ENCODE measurements at places on chromosomes 7 and 10.

DNA sequence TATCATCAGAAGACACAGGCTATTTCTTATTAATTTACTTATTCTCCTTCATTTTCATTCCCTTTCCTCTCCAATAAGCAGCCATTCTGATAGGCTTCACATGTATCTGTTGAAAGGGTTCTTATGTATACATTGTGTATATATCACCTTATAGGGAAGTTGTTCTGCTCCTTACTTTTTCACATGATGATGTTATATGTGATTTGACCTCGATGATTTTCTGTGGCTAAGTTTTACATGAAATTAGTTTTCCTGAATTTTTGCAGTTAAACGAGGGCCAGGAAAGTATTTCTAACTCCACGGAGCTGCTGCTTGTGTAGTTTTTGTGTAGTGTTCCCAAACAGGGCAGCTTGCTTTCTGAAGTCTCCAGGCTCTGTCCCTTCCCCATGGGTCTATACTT is 84.5 kb downstream of the SH2D4B start:
- DNase-seq: no peak

GRCh38 chr10:102492344-102492939 is 10.1 kb downstream of the ACTR1A start:
- DNase-seq: no peak

DNA sequence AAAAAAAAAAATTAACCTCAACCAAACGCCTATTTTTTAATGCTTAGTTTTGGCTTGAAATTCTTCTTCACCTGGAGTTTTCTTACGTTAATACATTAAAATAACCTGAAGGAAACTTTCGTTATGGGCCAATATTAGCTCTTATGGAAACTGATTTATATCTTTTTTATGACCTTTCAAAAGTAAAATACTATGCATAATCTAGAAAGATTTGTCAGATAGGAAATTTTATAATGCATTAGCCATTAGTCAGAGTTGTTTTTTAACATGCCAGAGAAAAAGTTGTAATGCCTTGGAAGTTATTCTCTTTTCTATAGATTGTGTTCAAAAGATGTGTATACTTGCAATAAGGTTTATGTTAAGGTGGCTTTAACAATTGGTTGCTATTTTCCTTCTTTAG is 34.3 kb upstream of the ARL4A start:
- DNase-seq: no peak

DNA sequence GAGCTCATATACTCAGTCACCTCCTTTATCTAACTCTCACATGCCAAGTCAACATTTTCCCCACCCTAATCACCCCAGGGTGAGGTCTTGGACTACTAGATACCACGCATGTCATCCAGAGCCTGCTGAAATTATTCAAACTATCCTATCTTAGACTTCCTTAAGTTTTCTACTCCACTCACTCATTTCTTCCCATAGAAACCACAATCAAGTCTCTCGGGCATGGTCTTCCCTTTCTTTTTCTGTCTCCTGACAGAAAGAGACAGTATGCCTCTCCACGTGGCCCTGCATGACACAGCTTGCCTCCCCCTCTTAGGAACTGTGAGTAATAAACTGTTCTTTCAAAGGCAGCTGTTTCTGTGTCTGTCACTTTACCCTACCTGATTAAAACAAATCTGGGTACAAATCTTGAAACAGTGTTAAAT is 29.4 kb downstream of the TAS2R41 start:
- no peak for DNase-seq

DNA sequence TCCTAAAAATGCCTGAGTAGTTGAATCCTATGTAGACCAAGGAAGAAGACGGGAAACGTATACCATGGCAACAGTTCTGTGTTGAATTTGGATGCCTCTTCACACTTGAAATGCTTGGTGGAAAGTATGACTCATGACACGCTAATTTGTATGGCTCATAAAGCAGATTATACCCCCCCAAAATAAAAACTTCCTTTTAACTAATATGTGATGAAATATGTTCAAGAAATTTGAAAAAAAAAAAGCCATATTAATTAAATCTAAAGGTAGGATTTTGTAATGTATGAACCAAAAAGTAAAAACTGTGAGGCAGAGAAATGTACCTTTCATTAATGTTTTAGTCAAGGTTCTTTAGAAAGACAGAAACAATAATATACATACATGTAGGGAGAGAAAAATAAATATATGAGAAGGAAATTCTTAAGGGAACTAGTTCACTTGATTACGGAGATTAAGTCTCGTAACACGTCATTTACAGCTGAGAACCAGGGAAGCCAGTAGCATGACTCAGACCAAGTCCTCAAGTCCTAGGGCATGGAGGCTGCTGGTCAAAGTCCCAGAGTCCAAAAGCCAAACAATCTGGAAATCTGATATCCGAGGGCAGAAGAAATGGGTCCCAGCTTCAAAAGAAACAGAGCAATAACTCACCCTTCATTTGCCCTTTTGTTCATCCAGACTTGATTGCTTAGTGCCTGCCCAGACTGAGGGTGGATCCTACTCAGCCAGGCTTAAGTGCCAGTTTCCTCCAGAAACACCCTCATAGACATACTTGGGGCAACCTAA is 485.1 kb downstream of the SEMA3D start:
- DNase-seq: no peak

DNA sequence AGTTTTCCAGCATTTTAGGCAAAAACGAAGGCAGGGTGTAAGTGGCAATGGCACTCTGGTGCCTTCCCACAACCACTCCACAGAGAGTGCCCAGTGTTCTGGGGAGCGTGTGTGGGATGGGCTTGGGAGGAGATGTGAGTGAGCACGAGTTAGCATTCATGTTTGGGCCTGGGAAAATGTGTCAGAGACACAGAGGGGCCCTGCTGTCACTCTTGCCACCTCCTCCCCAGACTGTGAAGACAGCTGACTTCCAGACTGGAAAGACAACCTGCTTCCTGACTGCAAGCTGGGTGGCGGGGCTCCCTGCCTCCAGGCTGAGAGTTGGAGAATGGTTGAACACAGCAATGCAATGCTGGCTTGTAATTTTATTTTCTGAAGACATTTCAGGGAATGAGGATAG is 454.5 kb upstream of the ZMIZ1 start:
- no peak for DNase-seq

DNA sequence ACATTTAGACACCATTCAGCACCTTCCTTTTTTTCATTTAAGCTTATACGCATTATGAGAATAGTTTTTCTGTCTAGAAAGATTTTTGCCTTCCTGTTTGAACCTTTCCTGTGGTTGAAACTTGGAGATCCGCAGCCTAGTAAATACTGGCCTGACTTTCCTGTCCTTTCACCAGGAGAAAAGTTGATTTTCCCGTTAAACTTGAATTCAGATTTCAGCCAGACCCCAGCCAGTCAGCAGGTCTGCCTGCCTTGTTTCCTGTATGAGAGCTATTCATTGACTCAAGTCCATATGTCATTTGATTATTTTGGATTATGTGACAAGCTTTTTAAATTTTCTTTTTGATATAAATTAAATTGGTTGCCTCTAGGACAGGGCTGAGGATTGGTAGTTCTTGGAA is 71.5 kb downstream of the EVX1 start:
- DNase-seq: no peak

DNA sequence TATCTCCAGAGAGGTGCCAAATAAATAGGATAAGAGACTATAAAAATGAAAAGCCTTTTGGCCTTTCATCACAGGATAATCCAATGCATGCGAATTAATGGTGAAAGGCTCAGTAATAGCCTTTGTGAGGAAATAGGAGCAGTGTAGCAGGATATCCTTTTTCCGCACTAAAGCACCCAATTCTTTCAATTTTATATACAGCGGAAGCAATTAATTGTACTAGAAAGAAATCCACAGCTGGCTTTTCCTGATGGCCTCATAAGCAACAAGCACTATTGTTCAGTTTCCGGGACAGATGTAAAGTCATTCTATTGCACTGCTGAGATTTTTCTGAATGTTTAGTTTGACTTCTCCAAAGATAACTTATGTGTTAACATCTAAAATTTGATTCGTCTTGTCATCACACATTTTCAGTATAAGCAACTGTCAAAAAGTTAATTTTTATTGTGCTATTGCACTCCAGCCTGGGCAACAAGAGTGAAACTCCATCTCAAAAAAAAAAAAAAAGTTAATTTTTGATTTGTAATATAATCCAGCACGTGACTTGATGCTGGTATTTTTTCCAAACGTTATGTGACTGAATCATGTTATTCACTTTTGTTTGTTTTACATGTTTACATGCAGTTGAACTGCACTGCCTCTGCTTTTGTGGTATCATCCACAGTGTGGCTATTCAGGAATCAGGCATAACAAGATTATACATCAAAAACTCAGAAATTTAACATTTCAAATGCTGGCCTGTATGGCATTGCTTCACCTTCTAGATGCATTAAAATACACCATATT is 8.4 kb upstream of the BMPR1A start:
- no peak for DNase-seq

GRCh38 chr7:28551331-28551730 is 139.0 kb downstream of the CREB5 start:
- DNase-seq: no peak

- DNase-seq: no peak
Measured at GRCh38 chr7:41887416-41887815, 184.5 kb upstream of the INHBA start.

Data from stimulated activated CD4-positive, alpha-beta T cell treated with anti-CD3 and anti-CD28 coated beads, Interleukin-2, amount 100 ng/mL, for 24 hours (primary cell).